ENCODE measurements at places on chromosomes 12 and 14.

- DNase-seq = no peak
Observed at GRCh38 chr14:21494902-21495762, 16.0 kb downstream of the METTL3 start.

- DNase-seq = no peak
Observed at GRCh38 chr12:65895759-65896656, 71.7 kb downstream of the HMGA2 start.

DNA sequence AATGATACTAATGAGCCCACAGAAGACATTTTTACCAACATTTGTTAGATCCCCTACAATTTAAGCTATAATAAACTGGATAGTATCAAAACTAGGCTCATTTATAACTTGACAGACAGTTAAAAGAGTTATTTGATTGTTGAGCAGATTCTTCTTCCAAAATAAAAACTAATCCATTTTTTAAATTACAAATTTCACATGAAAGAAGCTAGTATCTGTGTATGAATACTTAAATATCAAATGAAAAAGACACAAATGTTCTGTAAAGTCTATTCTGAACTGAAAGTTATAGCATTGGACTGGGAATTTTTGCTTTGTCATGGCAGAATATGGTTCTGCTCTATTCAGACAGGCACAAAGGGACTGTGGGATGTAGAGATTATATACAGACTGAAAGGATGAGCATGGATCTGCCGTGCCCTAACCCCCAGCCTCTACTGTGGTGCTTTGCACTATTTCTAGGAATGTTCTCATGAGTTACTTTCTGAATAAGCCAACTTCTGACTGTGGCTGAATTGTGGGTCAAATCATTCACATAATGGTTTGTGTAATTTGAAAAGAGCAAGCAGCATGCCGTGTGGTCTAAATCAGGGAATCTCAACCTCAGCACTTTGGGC, 352.7 kb downstream of the KCNH5 start:
- no peak for DNase-seq

- DNase-seq = no peak
Observed at GRCh38 chr14:52703664-52704063, 3.3 kb upstream of the PSMC6 start.

- no peak for DNase-seq
Observed at GRCh38 chr12:71558445-71558844, 105.2 kb downstream of the ZFC3H1 start.

DNA sequence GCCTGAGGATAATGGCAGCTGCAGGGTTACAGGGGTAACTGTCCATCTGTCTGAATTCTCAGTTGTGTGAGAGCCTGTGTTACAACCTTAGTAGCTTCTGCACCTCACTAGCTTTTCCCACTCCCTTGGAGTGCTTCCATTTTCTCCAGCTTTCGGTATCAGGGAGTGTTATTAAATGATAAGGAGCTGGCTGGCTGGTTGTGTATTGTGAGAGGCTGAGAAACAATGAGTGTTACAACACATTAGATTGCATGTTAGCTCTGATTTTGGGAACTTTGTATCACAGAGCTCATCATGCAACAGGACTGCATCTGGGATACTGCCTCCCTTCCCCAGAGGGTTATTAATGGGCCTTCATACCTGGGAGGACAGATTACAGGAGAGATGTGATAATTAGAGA, 723.7 kb downstream of the DIO2 start:
- no peak for DNase-seq

- DNase-seq = no peak
Observed at GRCh38 chr12:69167648-69168165, 71.7 kb upstream of the CPSF6 start.

- no peak for DNase-seq
Observed at GRCh38 chr12:114894076-114894475, 210.1 kb upstream of the TBX3 start.

DNA sequence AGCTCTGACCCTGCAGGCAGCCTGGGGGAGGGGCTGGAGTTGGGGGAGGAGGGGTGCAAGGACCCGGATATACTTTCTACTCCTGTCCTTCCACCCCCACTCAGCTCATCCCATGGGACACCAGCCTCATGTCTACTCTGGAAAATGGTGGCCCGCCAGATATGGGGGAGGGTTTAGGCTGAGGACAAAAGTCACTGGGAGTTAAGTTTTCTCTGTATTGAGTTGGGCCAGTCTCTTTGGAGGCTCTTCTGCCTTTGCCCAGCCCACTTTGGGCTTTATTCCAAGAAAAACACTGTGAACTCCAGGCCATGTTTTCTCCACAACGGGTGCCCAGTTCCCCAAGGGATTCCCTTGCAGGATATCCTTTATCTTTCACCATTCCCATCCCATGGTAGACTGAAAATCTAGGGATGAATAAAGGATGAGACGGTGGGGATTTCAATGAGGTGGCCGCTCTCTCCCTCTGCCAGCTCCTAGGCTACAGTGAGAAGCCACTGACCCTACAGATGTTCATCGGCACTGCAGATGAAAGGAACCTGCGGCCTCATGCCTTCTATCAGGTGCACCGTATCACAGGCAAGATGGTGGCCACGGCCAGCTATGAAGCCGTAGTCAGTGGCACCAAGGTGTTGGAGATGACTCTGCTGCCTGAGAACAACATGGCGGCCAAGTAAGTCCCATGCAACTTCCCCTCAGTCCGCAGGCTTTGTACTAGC, 4.9 kb downstream of the NFATC4 start:
- DNase-seq = no peak

DNA sequence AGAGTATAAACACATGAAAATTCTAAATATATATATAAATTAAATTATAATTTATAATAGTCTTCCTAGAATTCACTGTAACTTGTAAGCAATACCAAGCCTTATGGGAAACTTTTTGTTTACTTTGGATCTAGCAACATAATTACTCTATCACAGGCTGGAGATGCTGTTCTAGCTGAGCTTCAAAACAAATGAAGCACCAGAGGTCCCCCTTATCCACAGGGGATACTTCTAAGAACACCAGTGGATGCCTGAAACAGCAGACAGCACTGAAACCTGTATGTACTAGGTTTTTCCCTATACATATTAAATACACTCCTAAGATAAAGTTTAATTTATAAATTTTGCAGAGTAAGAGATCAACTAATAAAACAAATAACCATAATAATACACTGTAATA, 96.6 kb downstream of the CDK17 start:
- DNase-seq = no peak

GRCh38 chr14:105075379-105076295, 10.4 kb upstream of the GPR132 start:
- peak; percentile 79 for DNase-seq

- no peak for DNase-seq
Observed at GRCh38 chr12:66552716-66553115, 126.2 kb downstream of the GRIP1 start.

GRCh38 chr14:102551995-102552705, 40.3 kb upstream of the RCOR1 start:
- no peak for DNase-seq

DNA sequence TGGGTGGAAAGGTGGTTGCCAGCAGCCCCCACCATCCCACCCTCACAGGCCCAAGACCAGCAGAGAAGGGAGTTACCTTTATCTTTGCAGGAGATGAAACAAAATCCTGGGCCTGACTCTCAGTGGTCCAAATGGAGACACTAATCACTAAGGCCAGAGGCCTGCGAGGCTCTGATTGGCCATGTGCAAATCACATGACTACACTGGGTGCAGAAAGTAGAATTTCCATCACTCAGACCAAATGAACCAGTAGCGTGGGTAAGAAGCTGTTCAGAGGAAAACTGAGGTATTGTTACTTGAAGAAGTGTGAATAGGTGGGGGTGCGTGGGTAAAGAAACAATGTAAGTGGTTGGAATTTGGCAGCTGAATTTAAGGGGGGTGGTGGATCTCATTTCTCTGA, 20.2 kb upstream of the PPP1CC start:
- no peak for DNase-seq

GRCh38 chr12:92140896-92141536, 4.6 kb downstream of the BTG1 start:
- no peak for DNase-seq

DNA sequence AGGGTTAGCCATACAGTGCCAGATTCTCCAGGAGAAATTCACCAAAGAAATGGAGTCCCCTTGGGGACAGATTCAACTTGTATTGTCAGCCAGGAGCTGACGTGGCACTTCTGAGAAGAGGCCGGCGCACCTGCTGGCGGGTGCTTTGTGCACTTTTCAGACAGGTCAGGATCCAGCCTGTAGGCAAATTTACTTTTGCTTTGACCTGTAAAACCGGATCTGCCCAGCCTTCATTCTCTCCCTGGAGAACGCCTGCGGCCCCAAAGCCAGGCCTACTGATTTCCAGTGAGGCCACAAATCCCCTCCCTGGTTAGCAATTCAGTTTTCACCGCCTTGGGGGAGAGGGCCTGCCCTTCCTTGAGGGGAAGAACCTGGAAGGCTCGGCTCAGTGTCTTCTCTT, 17.4 kb downstream of the P2RX4 start:
- DNase-seq = no peak

DNA sequence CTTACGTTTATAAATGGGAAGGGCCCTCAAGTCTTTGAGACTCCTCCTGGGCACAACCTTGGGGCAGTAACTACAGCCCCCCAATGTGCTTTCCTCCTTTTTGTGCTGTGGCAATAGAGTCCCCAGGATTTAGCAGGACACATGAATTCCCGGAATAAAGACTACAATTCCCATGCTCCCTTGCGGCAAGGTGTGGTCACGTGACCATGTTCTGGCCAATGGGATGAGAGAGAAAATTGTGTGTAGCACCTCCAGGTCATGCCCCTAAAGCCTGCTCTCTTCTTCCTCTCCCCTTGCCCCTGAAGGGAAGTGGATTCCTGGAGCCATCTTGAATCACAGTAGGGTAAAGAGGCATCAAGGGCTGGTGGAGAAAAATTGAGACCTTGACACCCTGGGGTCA, 295.1 kb upstream of the SFSWAP start:
- DNase-seq = peak; percentile 3

- DNase-seq = peak; percentile 54
Observed at GRCh38 chr12:51270067-51270950, at the start of gene SMAGP. SMAGP (minus strand) TSS chr12:51270415; CDS start chr12:51269278, 1,137 bp downstream.

- DNase-seq = no peak
Observed at GRCh38 chr14:92632546-92633273, 115.7 kb downstream of the LGMN start.

GRCh38 chr12:78981-79380, 12.4 kb downstream of the IQSEC3 start:
- DNase-seq = no peak

DNA sequence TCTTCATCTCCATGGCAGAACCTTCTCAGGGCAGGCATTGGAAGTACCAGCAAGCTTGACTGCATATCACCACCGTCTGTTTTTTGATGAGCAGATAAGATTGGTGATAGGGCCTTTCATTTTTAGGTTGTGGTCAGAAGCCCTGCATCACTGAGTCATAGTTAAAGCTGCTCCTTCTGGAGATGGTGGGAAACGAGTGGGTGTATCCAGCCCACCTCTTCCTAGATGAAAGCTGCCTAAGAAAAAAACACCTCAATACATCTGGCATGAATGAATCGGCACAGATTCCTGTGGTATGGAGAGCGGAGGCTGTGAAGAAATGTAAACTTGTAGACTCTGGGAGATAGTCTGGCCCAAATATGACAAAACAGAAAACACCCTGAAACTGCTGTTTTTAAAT, 248.7 kb upstream of the EGLN3 start:
- DNase-seq = no peak

GRCh38 chr14:104784846-104785707, 10.5 kb downstream of the AKT1 start:
- DNase-seq = no peak

Data from CD4-positive, alpha-beta T cell treated with Interleukin-1 beta for 1 hour (primary cell).